ENCODE measurements at places on chromosomes 1 and 21.

DNA sequence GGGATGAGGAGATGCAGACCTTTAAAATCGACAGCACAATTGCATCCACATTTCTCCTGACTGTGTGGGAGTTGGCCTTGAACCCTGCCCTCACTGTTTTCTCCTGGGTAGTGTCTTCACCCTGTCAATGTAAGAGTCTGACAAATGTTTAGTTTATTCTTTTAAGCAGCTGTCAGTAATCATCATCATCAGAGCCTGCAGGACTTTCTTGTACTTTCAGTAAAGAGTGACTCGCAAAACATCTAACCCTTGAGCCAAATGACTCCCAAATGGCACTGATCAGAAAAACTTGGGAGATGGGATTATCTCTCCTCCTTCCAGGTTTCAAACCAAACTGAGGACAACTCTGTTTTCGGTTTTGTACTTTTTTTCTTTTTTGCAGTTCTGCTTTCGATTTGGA, 460.2 kb downstream of the KIF26B start:
- DNase-seq: no peak

GRCh38 chr1:199706826-199707606, 320.5 kb upstream of the NR5A2 start:
- no peak for DNase-seq

DNA sequence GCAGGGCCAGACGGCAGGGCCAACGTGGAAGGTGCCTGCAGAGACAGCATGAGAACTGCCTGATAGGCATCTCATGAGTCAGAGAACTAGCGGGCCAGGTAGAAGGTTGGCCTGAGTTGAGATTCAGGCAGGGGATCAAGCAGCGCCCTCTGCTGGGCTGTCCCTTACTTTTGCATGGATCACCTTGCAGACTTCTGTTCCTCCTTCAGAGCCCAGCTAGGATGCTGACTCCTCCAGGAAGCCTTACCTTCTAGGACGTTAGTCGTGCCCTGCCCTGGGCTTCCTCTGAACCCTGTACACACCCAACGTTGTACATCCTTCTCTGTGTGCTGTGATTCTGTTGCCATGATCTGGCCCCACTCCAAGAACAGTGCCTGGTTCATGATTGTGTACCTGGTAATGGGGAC, 231.3 kb upstream of the VAMP3 start:
- DNase-seq: no peak

DNA sequence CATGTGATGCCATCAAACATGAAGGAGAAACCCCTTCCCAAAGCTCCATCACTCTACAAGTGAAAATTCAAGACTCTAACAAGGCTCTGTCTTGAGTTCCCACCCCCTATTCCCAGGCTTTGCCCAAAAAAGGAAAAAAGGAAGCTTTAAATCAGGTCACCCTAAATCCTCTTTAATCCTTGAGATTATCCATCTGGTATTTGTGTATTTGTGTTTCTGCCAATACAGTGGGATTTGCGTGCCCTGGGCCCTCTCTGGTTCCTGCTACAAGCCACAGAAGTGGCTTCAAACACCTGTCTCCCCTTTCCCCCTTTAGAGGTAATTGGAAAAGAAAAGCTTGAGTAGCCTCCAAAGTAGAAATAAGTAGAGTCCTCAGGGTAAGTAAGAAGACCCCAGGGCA, 120.4 kb downstream of the EDEM3 start:
- no peak for DNase-seq

DNA sequence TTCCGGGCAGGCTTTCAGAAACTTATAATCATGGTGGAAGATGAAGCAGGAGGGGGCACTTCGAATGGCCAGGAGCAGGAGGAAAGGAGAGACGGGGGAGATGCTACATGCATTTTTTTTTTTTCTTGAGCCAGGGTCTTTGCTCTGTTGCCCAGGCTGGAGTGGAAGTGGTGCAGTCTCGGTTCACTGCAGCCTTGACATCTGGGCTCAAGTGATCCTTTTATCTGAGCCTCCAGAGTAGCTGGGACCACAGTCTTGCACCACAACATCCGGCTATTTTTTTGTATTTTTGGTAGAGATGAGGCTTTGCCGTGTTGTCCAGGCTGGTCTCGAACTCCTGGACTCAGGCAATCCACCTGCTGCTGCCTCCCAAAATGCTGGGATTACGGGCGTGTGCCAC, 61.6 kb downstream of the SELENOF start:
- no peak for DNase-seq

DNA sequence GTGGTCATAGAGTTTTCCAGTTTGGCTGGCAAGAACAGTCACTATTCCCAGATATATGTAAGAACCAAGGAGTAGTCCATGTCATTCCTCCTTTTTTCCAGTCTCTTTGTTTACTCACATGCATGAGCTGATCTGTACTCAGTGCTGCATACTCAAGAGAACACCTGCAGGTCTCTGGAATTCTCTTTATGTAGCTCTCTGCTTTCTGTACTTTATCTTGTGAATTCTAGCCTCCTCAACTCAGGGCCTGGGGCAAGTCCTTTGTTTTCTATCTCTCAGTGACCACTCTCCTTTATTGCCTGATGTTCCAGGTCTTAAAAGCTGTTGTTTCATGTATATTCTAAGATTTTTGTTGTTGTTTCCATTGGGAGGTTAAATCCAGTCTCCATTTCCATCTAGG, 478.9 kb downstream of the DPYD start:
- no peak for DNase-seq

- DNase-seq: peak; percentile 13
These were observed 212.2 kb upstream of the RAB4A start for GRCh38 chr1:229058729-229059128.

DNA sequence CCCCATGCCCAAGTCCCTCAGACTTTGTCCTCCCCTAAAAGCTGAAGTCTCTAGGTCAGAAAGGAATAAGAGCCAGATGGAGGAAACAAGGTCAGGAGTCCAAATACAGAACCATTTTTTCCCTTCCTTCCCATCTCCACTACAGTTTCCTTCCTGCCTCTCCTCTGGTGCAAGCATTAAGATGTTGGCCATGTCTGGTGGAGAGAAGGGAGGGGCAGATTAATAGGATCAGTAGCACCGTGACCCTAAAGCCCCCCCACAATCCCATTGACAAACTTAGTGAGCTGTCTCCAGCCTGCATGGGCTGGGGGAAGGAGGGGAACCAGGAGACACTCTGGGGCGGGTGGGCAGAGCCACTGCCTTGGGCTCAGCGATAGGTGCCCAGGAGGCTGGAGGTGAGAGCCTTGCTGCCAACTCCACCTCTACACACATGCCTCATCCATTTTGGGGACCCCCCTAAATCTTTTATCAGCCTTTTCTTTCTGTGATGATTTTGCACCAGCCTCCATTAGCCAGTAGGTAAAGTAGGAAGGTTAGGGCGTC, 59.8 kb downstream of the RHBG start:
- DNase-seq: no peak

DNA sequence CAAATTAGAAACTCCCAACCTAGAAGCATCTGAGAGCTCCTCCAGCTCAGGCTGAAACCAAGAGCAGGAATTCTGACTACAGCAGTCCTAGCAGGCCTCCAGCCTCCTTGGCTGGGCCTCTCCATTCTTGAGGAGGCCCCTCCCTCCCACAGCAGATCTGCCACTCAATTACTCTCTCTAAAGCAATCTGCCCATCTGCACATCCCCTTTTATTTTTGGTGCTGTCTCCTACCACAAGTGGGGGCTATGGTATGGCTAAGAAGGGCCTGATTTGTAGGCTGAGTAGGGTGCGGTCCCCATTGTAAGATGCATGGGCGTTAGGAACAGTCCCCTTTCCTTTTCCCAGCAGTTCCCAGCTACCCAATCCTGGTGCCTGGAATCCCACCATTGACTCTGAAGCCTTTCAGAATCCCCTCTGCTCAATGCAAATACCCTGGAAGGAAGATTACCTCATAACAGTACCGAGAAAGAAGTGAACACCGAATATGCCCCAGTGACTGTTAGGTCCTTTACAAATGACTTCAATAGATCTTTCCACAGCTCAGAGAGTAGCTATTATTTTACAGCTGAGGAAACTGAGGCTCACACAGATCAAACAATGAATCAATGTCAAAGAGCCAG, 11.6 kb upstream of the TTC39A start:
- no peak for DNase-seq

DNA sequence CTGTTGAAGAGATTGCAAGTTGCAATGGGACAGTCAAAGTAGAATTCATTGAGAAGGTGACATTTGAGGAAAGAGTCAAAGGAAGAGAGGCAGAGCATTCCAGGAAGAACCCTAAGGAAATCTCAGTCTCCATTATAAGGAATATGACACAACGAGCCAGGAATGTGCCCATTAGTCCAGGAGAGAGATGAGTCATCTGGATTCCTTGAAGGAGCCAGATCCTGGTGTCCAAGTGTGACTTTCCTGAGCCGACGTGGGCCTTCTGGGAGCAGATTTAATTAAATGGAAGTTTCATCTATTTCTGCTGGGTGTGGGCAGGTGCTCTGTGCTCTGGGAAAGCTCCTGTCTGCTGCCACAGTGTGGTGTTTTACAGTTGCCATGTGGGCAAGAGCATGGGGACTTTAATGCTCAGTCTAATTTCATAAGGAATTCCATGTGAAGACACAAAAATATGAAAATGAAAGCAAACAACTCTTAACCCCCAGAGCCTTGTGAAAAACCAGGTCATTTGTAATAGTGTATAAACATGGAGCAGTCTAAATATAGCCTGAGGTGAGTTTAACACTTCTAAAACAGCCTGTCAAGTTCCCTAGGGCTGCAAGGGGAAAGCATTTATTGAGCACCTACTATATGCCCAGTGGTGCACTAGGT, 111.4 kb upstream of the ARTN start:
- DNase-seq: no peak

DNA sequence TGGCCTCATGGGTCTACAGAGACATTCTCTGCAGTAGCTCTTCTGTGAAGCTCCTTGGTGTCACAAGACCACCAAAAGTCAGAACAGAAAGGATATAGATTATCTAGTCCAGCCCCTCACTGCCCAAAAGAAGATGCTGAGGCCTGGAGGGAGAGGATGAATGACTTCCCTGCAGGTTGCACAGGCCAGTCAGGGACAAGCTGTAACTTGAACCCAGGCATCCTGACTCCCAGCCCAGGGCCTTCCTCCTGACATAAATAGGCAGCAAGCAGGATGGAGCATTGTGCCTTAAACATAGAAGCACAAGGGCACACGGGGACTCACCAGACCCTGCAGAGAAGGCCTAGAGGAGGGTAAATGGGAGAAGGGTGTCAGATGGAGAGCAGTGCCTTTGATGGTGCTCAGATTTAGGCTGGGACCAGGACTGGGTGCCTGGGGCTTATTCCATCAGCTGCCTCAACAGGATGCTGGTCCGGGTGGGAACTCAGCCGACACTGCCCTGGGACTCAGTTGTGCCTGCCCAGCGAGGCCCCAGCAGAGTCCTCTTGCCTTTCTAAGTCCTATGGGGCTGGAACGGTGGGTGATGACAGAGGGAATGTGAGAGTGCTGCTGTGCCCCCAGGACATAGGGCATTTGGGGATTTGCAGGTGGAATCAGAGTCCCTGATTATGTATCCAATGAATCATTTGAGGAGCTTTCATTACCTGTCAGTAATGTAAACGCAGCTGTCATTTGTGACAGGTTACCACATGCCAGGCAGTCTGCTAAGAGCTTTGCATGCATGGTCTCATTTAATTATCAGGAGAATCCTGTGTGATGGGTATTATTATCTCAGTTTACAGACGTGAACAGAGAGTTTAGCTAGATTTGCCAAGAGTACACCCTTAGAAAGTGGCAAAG, 13.2 kb downstream of the S100A7A start:
- DNase-seq: peak; percentile 64

- no peak for DNase-seq
These were observed 41.2 kb upstream of the RAB4A start for GRCh38 chr1:229229721-229230139.

DNA sequence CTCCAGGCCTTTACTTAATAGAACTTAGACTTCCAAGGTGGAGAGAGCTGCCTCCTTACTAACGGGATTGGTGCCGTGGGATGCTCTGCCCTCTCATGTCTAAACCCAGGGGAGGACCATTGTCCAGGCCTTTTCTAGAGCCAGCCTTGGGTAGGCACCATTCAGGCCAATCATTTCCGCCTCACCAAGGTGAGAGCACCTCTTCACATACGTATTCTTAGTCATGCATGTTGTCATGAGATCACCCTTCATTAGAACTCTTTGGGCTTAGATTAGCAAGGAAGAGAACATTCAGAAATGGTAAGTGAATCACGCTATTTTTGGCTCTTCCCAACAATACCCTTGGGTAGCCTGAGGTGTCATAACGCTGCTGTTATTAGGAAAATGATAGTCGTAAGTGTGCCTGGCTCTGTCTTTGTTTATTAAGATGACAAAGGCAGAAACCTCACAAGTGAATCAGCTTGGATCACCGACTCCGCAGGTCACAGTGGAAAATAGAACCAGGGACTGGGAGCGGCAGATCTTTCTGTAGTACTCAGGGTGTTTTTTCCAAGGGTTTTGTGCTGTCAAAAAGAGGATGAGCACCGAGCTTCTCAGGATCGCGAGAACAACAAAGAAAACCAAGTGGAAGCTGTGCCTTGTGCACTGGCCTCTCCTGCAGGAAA, 55.0 kb downstream of the HUNK start:
- no peak for DNase-seq

DNA sequence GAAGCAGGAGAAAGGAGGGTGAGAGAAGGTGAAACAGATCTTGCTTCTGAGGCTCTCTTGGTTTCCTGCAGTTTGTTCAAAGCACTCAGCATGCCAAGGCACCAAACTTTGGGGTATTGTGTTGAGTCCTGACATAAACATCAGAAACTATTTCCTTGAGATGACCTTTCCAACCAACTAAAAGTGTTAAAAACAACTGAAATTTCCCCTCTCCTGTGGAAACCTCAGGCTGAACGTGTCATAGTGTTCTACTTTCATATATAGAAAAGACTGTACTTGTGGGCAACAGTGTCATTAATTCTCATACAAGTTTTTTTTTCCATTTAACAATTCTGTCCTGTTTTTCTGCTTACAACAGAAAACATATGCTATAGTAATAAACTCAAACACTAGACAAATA, 6.3 kb upstream of the LYST start:
- DNase-seq: no peak

DNA sequence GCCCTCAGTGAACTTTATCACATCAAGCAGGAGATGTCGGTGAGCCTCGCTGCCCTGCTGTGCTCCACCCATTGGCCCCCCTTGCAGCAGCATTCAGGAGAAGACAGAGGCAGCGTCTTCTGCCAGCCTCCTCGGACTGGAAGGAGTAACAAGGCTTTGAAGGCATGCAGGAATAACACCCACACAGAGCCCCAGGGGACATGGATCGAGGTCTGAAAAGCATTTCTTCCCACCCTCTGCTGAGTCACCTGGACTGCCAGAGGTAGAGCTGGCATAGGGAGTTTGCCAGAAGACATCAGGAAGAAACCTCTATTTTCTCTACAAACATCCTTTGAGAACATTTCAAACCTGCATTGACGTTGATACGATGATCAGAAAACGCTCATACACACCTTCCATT, 42.9 kb downstream of the COL18A1 start:
- no peak for DNase-seq

- no peak for DNase-seq
These were observed 43.4 kb downstream of the ATF3 start for GRCh38 chr1:212651977-212652376.
